Pancreas (tissue), 10 donors: ENCODE measurements at places on chromosomes 11 and 22. TPM values are rescaled to one million over a fixed set of nuclear protein-coding genes. Genes with fewer than 3 reads are reported as not detected.

DNA sequence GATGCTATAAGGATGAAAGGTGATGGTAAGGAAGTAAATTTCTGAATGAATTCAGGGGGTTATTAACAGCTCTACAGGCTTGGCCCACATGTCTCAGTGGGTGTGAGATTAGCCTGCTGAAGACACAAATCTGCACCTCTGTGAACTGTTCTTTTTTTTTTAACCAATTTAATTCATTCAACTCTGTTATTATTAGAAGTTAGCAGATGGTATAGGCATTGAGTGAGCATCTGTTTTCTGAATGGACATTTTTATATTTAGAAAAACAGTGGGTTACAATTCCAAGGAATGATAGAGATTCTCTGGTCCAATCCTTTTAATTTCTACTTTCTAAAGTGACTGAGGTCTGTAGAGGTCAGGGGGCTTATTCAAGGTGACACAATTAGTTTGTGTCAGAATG lies 122.0 kb upstream of the SORL1-AS1 start:
- no peaks in the 10 kb centered on the region for H3K4me1 ChIP-seq
- H3K27me3 ChIP-seq = no peaks in the 10 kb centered on the region
- H3K27ac ChIP-seq = no peak overlapping the region

Gene ST3GAL4
- total RNA-seq = 9.2 TPM

Gene C22orf42
- total RNA-seq = not detected

GRCh38 chr22:37165940-37166674 lies 16.4 kb upstream of the IL2RB start:
- no peak overlapping the region for H3K27ac ChIP-seq
- peak; percentile 43 for DNase-seq
- no peaks in the 10 kb centered on the region for H3K27me3 ChIP-seq
- H3K36me3 ChIP-seq = no peaks in the 10 kb centered on the region
- H3K4me3 ChIP-seq = no peak overlapping the region
- H3K4me1 ChIP-seq = no peaks in the 10 kb centered on the region

DNA sequence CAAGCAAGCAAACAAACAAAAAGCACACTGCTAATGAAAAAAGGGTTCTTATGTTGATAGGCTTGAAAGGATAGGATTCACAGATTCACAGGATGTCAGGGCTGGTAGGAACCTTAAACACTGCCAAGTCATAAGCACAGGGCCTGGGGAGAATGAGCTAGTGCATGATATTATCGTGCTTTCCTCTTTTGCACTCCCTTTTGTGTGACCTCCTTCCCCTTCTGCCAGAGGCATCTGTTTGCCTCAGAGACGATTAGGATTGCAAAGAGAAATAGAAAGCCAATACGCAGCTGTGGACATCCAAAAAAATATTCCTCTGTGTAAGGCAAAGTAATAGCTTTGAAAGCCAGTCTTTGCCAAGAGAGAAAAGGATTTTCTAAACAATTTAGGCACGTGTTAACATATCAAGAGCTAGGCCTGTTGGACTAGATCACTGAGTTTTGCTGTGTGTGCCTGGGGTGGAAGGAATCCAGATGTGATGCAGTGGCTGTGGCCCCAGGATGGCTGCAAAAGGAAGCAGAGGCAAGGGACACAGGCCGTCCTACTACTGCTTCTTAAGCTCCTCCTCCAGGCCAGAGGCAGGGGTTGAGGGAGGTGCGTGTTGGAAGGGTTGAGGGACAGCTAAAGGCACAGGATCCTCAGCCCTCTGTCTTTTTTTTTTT lies 30.6 kb downstream of the MCHR1 start:
- no peaks in the 10 kb centered on the region for H3K36me3 ChIP-seq
- H3K4me1 ChIP-seq = peaks cover 6% of the 10 kb centered on the region
- H3K27ac ChIP-seq = no peak overlapping the region
- H3K4me3 ChIP-seq = no peak overlapping the region

- H3K4me1 ChIP-seq = no peaks in the 10 kb centered on the region
- H3K27ac ChIP-seq = no peak overlapping the region
- no peaks in the 10 kb centered on the region for H3K27me3 ChIP-seq
- no peak overlapping the region for H3K4me3 ChIP-seq
- H3K36me3 ChIP-seq = no peaks in the 10 kb centered on the region
- DNase-seq = peak; percentile 68
Observed at GRCh38 chr11:122069707-122070360, 46.2 kb downstream of the BLID start.

Gene VSIG10L2
- total RNA-seq = 0.28 TPM

GRCh38 chr11:78397398-78397797 lies 20.2 kb downstream of the GAB2 start:
- H3K4me1 ChIP-seq = no peaks in the 10 kb centered on the region
- no peaks in the 10 kb centered on the region for H3K36me3 ChIP-seq
- no peak for DNase-seq
- H3K27ac ChIP-seq = no peak overlapping the region
- H3K27me3 ChIP-seq = no peaks in the 10 kb centered on the region

DNA sequence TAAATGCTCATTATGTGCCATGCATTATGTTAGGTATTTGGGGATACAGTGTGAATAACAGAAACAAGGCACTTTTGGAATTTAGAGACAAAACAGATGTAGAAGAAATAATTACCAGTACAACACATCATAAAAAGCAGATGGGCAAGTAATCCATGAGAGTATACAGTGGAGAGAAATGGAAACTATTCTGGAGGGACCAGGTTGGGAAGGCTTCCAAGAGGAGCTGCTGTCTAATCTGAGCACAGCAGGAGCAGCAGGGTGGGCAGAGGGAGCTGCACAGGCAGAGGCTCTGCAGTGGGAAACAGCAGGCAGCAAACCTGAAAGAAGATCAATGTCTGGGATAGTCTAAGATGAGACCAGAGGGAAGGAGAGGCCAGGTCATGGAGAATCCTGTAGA lies 268.7 kb upstream of the CCDC90B start:
- H3K4me3 ChIP-seq = no peak overlapping the region
- H3K4me1 ChIP-seq = no peaks in the 10 kb centered on the region
- DNase-seq = no peak
- no peaks in the 10 kb centered on the region for H3K36me3 ChIP-seq
- no peak overlapping the region for H3K27ac ChIP-seq

DNA sequence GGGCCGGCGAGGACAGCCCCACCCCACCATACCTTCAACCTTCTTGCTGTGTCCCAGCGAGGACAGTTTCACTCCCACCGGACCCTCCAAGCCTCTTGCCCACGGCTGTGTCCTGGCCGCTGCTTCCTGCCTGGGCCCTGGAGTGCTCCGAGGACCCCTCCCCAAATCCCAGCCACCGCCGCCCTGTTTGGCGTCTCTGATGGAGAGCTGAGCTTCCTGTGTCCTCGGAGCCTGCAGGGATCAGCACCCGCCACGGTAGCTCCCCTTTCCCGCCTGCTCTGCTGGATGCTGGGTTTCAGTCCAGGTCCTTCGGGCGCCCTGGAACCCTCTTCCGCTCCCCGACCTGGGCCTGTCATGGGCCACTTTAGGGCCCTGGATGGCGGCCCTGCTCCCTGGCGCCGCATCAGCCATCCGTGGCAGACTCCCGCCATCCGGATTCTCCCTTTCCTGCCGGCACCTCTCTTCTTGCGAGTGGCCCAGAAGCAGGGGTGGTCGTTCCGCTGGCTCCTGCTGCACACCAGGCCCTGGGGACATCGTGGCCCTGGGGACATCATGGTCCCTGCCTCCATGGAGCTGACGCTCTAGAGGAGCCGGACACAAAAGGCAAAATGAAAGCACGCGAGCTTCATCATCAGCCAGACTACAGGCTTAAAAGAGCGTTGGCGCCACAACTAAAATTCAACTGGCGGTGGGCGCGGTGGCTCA lies 34.3 kb upstream of the GAL start:
- H3K4me1 ChIP-seq = no peaks in the 10 kb centered on the region
- H3K4me3 ChIP-seq = no peak overlapping the region
- no peaks in the 10 kb centered on the region for H3K27me3 ChIP-seq
- no peak for DNase-seq
